ENCODE measurements at places on chromosomes 4 and X. TPM values are rescaled to one million over a fixed set of nuclear protein-coding genes. Genes with fewer than 3 reads are reported as not detected.

The OCIAD2 gene
- polyA plus RNA-seq = 18.1 TPM

The SASH3 gene
- polyA plus RNA-seq = 4.9 TPM

DNA sequence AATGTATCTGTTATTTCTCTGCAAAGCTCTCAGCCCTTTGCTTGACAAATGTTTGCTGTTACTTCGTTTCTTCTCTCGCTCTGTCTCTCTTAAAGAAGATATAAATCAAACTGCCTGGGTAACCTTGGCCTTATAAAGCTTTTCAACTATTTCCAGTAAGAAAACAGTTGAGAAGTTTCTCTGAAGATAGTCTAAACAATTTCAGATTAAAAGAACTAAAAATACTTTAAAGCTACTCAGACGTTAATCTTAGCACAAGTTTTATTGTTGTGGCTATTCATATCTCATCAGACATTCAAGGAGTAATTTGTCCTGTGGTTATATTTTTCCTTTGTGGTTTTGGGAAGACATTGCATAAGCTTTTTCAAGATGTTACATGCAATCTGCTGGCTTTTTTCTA lies 22.6 kb downstream of the HOPX start:
- H3K36me3 ChIP-seq = no peaks in the 10 kb centered on the region
- H3K4me1 ChIP-seq = peaks cover 19% of the 10 kb centered on the region
- no peak for DNase-seq
- no peak overlapping the region for H3K4me3 ChIP-seq

The SYTL5 gene
- polyA plus RNA-seq = 9.5 TPM

DNA sequence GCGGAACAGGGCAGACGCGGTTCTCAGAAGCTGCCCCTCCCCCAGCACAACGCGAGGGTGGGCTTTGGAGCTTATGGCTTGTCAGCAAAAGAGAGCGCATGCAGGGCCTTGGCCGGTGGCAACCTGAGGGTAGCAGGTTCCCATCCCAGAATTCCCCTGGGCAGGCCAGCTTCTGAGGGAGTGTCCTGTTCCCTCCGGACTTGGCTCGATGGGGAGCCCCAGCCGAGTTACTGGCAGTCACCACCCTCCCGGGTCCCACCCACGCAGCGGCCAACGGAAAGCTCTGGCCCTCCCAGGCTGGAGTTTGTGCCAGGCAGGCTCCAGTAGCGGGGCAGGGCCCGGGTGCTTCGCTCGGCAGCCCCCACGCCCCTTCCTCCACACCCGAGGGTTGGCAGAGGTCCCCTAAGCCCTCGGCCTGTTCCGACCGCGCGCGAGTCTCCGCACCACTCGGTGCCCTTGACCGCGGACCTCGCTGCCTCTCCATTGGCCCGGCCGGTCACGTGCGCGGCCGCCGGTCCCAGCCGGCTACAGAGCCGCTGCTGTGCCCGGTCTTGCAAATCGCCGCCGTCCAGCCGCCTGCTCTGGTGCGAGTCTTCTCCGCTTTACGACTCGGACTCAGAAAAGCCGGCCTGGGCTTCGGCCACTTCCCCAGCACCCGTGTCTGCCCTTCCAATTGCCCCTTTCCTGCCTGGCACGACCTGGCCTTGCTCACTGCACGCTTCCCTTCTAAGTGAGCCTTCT lies 20.9 kb upstream of the MTM1 start:
- no peaks in the 10 kb centered on the region for H3K27me3 ChIP-seq
- no peak overlapping the region for H3K4me3 ChIP-seq
- no peaks in the 10 kb centered on the region for H3K36me3 ChIP-seq
- peak; percentile 83 for DNase-seq
- no peaks in the 10 kb centered on the region for H3K4me1 ChIP-seq

The ZNF718 gene
- polyA plus RNA-seq = 0.51 TPM

GRCh38 chr4:41154010-41154813 lies 60.1 kb downstream of the APBB2 start:
- no peak overlapping the region for H3K27ac ChIP-seq
- no peak for DNase-seq
- no peaks in the 10 kb centered on the region for H3K36me3 ChIP-seq
- H3K4me3 ChIP-seq = no peak overlapping the region
- no peaks in the 10 kb centered on the region for H3K27me3 ChIP-seq

- DNase-seq = no peak
- no peaks in the 10 kb centered on the region for H3K4me1 ChIP-seq
- no peak overlapping the region for H3K27ac ChIP-seq
- no peak overlapping the region for H3K4me3 ChIP-seq
- no peaks in the 10 kb centered on the region for H3K36me3 ChIP-seq
- no peaks in the 10 kb centered on the region for H3K27me3 ChIP-seq
Measured at GRCh38 chr4:54447304-54447703, 210.5 kb upstream of the KIT start.
